ENCODE measurements at places on chromosomes 4 and X.
A peak's percentile ranks its signal among the peaks of the same experiment; 100 is the strongest.

DNA sequence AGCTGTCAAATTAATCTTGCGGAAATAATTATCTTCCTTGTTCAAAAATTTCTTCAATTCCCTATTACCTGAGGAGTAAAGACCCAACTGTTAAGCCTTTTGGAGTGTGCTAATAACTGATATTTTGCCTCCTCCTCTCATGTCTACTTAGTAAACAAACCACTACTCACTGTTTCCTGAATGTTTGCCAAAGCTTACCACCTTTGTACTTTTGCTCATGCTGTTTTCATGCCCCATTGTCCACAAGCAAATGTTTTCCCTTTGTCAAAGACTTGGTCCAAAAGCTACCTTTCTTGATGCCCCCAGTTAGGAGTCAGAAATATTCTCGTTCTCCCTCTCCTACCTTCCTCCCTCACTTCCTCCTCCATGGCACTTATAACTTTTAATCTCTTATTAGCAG, 226.1 kb downstream of the ENOX2 start:
- DNase-seq, result no peak

GRCh38 chr4:64417974-64418373, 8.7 kb upstream of the TECRL start:
- DNase-seq, result no peak

DNA sequence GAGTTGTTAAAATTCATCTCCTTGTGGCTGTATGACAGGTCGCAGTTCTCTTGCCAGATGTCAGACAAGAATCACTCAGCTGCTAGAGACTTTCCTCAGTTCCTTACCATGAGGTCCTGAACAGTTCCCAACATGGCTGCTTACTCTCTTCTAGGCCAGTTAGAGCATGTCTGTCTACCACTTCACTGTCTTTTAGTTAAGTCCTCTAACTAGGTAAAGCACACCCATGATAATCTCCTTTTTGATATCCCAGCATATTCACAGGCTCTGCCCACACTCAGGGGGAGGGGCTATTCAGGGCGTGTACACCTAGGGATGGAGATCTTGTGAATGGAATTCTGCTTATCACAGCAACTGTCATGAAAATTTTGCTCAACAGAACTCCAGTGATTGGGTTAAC, 190.1 kb downstream of the ADAMTS3 start:
- DNase-seq, result no peak

DNA sequence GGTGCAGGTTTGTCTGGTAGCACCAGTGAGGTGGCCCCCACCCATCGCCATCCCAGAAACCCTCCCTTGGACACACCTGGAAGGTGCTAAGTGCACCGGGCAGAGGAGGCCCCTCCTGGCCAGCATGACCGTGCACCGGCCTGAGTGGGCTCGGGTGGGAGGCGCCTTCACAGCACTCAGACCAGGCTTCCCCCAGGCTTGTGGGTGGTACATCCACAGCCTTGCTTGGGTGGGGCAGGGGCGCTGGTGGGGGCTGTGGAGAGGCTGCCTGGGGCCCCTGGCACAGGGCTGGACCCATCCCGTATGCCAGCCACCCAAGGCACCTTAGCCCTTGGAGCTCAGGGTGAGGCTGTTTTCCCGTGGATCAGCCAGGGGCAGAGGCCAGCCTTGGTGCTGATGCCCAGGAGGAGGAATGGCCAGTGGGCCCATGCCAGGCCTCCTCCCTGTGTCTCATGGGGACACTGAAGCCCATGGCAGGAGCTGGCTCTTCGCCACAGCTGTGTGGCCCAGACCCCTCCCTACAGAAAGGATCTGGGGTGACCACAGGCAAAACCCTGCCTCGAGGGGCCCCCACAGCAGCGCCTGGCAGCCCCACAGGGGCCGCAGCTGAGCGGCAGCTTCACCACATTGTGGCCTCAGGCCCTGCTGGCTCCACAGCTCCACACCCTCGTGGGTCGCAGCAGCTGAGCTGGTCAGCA, 21.4 kb downstream of the NKX1-1 start:
- DNase-seq, result no peak

DNA sequence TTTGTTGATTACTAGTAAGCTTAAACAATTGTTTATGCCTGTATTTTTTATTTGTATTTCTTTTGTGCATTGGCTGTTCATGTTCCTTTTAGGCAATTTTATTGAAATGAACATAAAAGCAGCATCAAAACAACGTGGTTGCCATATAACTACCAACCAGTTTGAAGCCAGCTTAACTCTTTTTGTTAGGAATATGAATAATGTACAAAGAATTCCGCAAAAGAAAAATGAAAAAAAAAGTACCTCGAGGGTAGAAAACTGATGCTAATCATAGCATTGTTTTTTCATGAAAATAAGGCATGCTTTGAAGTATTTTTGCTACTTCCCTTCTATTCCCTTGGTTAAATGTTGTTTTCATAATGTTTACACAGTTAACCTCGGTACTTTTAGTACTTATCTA, 1024.0 kb upstream of the SLIT2 start:
- DNase-seq, result no peak

DNA sequence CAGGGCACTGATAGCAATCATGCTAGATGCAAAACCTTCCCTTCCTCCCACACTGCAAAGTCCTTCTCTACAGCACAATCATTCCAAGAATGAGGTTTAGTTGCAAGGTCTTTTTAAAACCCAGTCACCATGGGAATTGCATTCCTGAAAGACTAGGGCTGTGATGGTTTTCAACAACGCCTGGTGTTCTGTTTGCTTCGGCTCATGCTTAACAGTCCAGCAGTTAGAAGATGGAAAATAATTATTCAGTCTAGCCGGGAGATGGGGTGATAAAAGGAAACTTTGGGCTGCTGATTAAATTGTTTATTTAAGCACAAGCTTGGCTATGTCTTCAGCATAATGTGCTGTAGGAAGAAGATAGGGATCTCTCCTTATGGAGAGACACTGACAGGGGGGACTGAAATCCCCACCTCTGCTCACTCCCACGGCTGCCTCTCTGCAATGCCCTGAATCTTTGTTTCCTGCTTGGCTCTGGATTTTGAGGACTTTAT, 211.4 kb downstream of the MID1IP1 start:
- no peak for DNase-seq

GRCh38 chr4:23135792-23136645, 443.3 kb downstream of the GBA3 start:
- DNase-seq, result peak; percentile 6

DNA sequence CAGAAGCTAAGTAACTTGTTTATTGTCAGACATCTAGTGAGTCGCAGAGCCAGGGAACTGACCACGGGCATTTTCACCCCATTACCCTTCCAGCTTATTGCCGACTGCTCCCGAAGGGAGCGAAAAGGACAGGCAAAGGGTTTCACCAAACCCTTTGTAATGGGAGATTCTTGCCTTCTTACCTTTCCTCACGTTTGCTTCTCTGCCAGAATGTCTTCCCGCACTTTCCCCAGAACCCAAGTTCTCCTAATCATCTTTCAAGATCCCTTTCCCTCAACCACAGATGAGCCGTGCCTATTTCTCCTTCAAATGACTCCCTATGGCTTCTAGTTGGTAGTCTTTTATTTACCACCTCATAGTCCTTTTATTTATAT, 520 bp upstream of the SRP72 start:
- DNase-seq, result no peak

DNA sequence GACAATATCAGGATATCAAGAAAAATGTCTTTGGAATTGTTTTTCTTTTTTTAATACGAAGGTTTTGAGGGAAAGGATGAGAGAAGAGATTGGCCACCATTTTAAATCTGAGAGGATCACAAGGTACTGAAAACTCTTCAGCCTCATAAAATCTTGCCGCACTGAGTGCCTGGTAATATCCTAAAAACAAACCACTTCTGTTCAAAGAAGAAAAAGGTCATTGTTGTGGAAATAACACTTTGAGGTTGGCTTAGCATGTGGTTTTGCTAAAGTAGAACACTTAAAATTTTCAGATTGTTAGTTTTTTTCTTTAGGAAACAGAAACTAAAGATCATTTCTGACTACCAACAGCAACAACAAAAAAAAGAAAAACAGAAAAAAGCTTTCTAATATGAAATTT, 1.0 kb upstream of the CLDN22 start:
- DNase-seq, result no peak

- DNase-seq, result peak; percentile 58
Observed at GRCh38 chr4:10173754-10174749, 57.5 kb upstream of the WDR1 start.

DNA sequence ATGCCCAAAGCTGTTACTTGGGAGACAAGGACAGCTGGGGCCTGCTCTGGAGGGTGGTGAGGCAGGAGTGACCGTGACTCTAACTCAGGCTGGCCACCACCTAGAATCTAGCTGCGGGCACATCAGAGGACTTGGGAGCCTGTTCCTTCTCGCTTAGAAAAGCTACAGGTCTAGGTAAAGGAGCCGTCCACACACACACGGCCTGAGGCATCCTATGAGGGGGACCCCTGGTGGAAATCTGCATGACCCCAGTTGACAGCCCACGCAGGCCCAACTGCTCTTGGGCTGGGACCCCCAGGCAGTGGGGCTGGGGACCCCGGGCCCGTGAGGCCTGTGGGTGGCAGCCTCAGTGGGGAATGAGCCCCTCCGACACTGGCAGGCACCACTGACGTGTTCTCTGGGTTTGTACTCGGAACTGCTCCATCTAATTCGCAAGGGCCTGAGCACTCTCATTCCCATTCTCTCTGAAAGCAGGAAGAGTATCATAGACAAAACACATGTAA, 75.6 kb downstream of the ACOX3 start:
- DNase-seq, result no peak

GRCh38 chr4:164989471-164989870, 12.0 kb upstream of the TRIM61 start:
- no peak for DNase-seq

DNA sequence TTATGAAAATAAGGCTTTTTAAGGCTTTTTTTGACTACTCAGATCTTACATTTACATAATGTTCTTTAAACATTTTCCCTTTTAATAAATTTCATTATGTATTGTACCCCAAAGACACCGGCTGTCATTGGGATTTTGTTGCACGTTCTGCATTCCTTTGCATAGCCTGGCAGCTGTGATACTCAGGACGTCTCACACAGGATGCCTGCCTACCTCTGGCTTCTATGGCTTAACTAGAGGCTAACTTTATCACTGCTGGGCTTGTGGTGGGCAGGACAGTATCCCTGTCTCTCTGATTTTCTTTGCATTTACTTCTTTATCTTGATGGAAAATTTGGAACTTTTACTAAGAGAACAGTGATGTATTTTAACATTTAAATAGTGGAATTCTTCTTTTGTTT, 147.8 kb downstream of the BMPR1B start:
- DNase-seq, result no peak

- no peak for DNase-seq
Observed at GRCh38 chr4:140932501-140933045, 176.4 kb upstream of the TBC1D9 start.
